K562 (cell line): ENCODE measurements at places on chromosomes 5 and 9.

GRCh38 chr5:126521130-126521529 is 73.9 kb downstream of the ALDH7A1 start:
- no peak for DNase-seq

GRCh38 chr9:76444322-76444929 is 14.6 kb upstream of the GCNT1 start:
- DNase-seq: no peak

DNA sequence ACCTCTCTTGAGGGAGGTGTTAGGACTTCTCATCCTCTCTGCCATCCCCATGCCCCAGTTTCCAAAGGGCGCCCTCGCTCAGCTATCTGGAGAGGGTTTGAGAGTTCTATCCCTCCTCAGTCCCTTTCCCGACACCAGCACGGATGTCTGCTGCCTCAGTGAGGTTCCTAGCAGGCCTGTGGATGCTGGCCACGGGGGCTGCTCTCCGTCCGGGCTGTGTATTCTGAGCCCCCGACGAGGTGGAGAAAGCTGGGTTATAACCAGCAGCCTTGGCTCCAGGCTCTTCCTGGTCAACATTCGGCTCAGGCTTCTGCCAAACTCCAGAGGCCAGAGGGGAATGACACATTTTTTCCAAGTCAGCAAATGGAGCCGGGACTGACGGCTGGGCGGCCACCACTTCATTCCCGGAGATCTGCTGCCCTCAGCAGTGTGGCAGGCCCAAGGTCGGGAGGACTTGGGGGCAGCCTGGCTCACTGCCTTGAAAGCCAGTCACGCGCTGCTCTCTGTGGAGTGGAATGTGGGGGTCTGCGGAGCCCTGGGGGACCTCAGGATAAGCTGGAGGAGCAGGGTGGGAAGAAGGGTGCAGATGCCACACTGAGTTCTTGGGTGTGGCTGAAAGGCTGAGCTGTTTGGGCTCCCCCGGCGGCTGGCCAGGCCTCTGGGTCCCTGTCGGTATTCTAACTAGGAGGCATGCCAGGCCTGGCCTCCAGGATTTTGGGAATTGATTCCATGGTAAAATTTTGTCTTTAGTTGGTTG is 27.4 kb downstream of the PTPA start:
- no peak for DNase-seq

GRCh38 chr5:68544648-68545552 is 329.3 kb downstream of the PIK3R1 start:
- no peak for DNase-seq
